ENCODE measurements at places on chromosomes 3 and 15.

DNA sequence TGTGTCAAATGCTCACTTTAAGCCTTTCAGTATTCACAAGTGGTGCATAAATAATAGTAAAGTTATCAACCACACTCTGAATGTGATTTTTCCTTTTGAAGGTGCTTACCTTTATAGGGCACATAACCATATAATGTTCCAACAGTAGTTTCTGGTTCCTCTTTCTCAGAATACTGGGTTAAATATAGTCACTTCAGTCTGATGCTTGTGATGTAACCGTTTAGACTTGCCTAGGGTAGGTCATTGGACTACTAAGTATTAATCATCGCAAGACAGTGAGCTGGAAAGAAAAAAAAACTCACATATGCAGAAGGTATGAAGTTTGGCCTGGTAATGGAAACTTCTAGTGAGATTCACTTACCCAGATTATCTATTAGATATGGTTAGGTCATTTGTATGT is 1.9 kb downstream of the KBTBD8 start:
- no peak for DNase-seq

DNA sequence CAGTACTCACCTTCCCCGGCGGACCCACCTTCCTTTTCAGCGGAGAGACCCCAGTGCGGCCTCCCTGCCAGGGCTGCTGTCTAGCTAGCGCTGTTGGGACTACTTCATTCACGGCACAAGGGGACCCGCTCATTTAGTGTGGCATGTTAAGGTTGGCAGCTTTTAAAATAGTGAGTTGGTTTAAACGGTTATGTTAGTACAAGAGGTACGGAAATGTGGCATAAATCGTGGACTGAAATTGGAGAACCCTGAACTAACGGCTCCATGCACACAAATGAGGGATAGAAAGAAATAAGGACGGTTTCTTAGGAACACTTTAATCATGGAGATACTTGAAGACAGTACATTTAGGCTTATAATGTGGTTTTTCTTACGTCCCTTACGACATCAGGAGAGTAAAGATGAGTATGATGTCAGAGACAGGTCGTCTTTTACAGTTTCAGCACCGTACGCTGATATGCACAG is 752 bp downstream of the CEP63 start:
- DNase-seq: no peak

DNA sequence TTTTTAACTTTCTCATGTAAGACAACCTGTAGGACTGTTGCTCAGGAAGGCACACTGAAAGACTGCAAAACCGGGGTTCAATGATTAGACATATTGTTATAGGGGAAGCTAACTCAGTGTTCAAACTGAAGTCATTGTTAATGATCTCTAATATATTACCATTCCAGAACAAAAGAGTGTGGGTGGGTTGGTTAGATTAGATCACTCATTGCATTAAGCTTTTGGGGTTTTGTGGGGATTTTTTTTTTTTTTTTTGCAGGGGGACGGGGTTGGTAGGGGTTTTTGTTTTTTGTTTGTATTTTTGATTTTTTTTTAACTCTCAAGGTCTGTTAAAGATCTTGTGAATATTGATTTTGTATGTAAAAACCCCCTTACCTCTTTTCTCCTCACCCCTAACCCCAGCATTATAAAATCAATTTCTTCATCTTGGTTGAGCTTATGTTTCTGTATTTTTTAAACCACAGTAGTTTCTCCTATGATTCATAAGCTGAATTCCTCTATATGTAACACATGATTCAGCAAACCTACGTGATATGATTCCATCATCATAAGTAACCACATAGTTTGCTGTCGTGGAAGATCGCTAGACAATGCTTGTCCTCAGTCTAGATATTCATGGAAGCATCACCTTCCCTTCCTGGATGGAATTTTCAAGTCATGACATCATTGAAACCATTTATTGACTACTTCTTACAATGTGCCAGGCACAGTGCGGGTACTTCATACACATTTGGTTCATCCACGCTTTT is 544.1 kb upstream of the MDFIC2 start:
- no peak for DNase-seq

DNA sequence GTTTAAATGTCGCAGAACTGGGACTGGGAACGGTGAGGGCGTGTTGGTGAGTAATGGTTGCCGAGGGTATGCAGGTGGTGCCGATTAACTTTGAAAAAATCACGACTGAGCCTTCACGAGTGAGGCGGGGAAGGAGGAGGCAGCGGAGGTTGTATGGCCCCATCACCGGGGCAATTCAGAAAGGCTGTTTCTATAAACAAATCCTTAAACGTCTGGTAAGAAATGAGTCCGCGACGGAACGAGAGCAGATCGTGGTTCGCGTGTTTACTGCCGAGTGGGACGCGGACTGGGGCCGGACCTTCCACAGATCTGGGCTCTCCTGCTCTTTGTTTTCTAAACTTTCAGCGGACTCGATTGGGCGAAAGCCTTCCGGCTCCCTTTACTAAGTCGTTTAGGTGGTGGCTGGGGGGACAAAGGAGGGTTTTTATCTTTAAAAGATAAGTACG is 2.7 kb downstream of the IGF1R start:
- no peak for DNase-seq

DNA sequence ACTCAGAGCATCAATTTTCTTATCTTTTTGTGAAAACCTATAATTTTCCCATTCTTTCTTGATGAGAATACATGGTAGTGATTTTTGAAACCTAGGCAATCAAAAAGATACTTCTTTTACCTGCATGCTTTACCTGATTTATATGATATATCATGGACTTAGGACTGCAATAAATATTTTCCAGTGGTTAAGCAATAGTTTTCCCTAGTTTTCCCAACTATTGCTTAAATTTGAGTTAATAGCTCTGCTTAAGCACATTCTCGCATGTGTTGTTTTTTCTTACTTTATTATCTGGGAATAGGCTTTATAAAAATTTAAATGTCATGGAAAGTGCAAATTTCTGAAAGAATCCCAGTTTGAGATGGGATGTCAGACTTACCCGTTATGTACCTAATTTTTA is 465.1 kb upstream of the BCHE start:
- no peak for DNase-seq

DNA sequence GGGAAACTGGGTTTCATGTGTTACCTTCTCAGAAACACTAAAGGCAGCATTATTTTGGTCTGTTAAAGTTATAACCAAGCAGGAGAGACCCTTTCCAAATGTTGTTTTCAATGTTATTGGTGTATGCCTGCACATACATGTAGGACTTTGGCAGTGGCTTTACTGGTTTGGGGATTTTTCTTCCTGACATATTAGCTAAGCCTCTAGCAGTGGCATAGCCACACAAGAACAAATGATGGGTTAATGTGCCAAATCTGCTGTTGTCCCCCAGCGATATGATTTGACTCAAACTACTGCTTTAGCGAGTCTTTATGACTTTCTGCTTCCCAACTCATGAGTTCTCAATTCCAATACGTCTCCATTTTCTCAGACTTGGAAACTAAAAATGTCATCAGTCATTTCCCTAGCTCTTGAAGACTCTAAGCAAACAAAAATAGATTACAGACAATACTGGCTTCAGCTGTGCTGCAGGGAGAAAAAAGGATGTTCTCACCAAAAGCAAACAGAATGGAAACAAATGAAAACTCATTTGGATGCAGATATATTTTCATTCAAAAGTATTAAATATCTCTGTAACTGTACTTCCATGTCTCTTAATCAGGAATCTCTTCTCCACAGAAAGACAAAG is 29.6 kb downstream of the TPM1 start:
- no peak for DNase-seq

DNA sequence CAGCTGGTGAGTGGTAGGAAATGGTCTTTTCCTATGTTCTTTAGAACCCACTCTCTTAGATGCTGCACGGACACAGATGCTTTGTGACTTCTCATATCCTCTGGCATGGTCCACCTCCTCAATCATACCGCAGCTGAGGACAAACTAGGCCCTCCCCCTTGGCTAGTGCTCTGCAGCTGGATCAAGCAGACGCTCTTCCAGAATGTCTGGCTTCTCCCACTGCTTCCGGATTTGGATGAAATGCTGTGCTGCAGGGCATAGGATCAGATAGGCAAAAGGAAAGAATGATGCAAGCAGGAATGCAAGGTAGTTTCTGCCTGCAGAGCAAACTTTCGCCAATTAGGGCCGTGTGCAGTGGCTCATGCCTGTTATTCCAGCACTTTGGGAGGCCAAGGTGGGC is 75.7 kb upstream of the SLC4A7 start:
- DNase-seq: no peak

DNA sequence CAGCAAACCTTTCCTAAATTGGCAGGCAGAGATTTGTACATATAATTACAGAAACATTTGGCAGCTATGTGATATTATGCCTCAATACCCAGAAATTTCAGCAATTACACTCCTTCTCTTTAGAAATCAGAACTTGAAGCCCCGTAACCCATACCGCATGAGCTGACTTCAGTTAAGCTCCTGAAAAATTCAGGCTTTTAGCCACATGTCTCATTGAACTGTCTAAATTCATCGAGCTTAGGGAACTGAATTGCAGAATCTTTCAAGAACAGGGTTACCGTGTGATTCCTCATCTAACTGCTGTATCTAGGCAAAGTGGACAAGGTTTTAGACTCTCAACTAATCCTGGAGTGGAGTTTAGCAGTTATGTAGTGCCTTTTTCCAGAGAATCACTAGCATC is 333.0 kb downstream of the EPHA3 start:
- no peak for DNase-seq

GRCh38 chr3:152626226-152626625 is 208.7 kb upstream of the P2RY1 start:
- DNase-seq: no peak

DNA sequence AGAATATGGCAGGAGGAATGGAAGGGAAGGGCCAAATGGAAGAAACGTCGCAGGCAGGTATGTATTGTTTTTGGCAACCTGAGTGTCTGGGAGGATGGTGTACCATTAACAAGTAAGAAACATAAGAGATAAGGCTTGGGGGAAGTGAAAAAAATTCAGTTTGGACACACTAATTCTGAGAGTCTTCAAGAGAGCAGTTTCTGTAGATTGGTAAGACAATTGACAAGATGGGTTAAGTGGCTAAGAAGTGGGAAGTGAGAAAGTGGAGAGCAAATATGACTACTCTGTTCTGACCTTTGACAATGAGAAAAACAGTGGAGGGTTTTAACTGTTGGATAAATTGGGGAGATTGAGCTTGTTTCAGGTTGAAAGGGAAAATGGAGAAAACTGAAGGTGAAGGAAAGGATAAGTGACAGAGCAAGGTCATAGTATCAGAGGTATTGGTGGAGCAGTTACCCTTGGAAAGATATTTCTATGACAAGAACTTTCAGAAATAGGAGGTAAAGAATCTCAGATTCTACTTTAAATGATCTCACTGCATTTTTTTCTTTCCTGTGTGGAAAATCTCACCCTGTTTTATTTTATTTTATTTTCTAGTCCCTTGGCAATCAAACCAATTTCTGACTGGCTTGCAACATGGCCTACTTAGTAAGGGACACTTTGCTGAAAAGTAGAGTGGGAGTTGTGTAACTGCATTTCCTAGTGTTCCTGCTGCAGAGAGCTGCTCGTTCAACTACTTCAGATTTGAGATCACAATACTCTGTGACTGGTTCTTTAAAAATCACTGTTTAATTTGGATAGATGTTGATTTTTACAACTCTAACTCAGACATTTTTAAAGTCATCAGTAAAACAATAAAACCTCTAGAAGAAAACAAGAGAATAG is 23.1 kb upstream of the GABPB1 start:
- no peak for DNase-seq

DNA sequence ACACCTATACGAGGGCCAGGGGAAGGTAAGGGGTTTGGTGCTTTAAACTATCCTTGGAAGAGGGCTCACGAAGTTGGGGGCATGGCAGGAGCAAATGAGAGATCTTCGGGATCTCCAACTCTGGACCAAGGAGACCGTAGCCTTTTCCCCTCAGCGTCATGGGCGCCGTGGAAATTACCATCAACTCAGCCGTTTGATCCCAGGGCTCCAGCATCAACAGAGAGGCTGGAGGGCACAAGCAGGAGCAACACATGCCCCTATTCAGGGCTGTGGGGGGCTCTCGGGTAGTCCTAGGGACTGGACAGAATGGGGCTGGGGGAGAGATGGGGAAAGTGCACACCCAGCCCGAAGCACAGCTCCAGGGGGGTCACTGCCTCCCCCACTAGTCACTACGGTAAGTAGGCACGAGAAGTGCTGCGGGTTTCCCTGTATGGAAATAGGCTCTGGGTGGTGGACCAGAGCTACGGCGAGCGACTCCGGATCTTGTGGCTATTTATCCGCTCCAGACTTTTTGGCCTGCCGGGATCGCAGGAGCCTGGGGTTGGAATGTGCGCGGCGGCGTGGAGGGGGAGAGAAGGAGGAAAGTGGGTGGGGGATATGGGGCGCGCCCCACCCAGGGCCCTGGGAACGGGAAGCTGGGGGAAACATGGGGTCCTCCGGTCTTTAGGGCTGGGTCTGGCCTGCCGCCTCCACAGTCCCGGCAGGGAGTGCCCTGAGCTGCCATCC is 539 bp upstream of the LAMB2 start:
- DNase-seq: no peak

GRCh38 chr15:38012894-38013293 is 78.5 kb downstream of the TMCO5A start:
- no peak for DNase-seq

DNA sequence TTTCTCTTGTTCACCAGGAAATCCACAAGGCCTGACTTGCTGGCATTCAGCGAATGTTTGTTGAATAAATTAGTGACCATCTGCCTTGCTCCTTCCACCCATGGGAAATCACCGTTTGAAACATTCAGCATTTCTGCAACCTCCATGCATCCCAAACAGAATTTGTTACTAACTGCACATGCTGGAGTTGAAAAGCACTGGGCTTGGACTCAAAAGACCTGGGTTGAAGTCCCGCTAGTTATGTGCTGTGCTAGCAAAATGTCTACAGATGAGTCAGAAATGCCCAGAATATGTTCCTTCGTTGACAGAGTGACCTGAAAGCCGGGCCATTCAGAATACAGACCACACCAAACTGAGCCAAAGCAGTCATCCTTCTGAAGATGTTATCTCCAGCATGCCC is 144.6 kb downstream of the ALDH1A2 start:
- no peak for DNase-seq

DNA sequence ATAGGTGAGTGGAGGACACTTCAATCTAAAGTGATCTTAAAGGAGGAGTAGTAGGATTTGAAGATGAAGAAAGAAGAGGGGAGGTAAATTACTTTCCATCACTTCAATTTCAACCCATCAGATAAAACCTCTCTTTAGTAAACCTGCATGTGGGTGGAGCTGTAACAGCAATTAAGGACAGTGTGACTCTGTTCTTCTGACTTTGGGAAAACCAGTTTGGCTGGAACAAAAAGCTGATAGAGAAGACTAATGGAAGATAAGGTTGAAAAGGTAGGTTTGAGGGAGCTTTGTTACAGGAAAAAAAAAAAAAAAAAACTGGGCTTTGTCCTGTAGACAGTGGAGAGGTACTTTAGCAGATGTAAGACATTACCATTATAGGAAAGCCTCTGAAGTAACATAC is 4.5 kb upstream of the GSK3B start:
- DNase-seq: no peak

DNA sequence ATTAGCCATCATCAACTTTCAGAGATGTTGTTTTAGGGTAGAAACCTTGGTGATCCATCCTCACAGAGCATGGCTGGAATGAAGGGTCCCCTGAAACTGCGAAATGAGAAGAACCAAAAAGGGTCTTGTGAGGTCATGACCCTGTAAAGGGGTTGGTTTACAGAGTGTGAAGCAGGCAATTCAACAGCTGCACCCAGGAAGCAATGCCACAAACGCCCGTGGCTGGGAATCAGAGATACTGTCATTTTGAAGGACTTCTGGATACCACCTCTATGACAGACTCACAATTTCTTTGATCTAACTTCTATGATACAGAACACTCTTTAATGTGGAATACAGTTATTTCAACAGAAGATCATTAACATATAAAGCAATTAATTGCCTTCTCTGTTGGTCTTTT is 79.1 kb downstream of the GREM1 start:
- DNase-seq: no peak

GRCh38 chr15:27196691-27197090 is 225.7 kb downstream of the GABRG3 start:
- no peak for DNase-seq
